Osteoblast (primary cell): ENCODE measurements at places on chromosomes 4 and X. TPM values are rescaled to one million over a fixed set of nuclear protein-coding genes. Genes with fewer than 3 reads are reported as not detected.

GRCh38 chr4:15159477-15160019 lies 157.3 kb downstream of the CPEB2 start:
- H3K36me3 ChIP-seq, result no peaks in the 10 kb centered on the region
- H3K27ac ChIP-seq, result no peak overlapping the region
- no peaks in the 10 kb centered on the region for H3K27me3 ChIP-seq
- H3K4me3 ChIP-seq, result no peak overlapping the region
- H3K4me1 ChIP-seq, result peaks cover 20% of the 10 kb centered on the region

DNA sequence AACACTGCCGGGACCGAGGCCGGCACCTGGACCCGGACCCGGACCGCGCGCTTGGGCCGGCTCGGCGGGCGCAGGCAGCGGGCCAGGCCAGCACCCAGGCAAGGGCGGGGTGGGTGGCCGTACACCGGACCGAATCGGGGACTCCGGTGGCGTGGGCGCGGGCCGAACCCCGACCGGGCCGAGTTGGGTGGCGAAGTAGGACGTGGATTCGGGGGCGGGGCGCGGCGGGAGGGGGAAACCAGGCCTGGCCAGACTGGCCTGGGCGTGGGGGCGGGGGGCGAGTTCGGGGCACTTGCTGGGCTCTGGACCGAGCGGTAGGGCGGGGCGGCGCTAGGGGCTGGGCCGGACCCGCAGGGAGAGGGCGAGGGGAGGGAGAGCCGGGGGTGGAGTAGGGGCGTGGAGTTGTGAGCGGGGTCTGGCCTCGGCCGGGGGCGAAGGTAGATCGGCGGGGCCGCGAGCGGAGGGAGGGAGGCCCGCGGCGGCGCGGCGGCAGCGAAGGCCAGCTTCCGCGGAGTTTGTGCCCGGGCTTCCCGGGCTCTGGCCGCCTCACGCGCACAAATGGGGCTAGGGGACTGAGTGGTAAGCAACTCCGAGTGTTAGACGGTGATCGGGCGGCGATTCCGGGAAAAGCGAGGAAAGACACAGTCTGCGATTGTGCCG lies 1.8 kb upstream of the BCORL1 start:
- no peaks in the 10 kb centered on the region for H3K27me3 ChIP-seq
- no peaks in the 10 kb centered on the region for H3K36me3 ChIP-seq
- no peak overlapping the region for H3K4me3 ChIP-seq
- DNase-seq, result peak; percentile 90

DNA sequence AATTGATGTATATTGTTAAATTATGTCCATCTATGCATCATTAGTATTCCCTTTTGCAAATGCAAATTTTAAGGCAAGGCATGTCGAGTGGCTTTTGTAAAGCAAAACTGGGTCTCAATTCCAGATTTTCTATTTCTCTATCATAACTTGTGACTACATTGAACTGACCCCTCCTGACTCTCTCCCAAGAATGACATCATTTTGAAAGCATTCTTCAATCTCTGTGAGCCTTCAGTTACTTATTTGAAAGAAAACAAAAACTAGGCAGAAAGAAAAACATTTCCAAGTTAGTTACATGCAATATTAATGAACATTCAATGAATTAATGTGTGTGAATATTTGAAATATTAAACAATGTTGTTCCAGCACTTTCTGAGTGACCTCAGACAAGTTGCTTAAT lies 314.3 kb upstream of the CLNK start:
- H3K4me3 ChIP-seq, result no peak overlapping the region
- H3K36me3 ChIP-seq, result no peaks in the 10 kb centered on the region
- H3K27me3 ChIP-seq, result no peaks in the 10 kb centered on the region
- H3K4me1 ChIP-seq, result peaks cover 3% of the 10 kb centered on the region
- no peak for DNase-seq

DNA sequence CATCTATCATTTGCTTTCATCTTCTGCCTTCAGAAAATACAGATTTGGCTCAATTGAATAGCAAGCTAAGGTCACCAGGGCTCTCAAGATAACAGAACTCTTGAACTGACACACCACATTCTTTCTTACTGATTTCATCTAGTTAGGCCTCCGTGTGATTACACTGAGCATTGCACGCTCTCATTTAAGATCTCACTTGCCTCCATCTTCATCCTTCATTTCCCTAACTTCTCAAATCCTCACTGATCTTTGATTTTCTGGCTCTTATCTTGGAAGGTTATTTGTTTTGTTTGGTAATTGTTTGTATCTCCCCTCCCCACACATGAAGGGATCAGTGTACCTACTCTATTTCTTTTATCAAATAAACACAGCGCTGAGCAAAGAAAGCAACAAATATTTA lies 47.7 kb downstream of the MANBA start:
- peaks cover 10% of the 10 kb centered on the region for H3K4me1 ChIP-seq
- DNase-seq, result no peak
- H3K4me3 ChIP-seq, result no peak overlapping the region
- no peaks in the 10 kb centered on the region for H3K36me3 ChIP-seq
- peak overlapping the region; percentile 11 for H3K27ac ChIP-seq
- H3K27me3 ChIP-seq, result no peaks in the 10 kb centered on the region

DNA sequence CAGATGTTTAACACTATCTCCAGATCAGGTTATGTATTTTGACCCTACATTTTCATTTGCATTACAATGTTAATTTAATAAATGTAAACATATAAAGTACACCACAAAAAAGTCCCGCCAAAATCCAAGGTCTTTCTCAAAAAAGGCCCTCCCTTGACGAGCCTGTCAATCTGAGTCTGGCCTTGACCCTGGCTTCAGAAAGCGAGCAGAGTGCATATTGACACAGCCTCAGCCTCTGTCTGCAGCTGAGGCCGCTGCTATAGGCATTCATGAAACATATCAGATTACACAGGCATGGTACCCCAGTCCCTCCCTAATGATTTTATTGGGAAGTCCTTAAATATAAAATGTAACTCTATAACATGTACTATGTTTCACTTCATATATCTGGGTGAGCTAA lies 6.2 kb downstream of the MBNL3 start:
- no peak for DNase-seq
- no peak overlapping the region for H3K4me3 ChIP-seq
- no peaks in the 10 kb centered on the region for H3K36me3 ChIP-seq

DNA sequence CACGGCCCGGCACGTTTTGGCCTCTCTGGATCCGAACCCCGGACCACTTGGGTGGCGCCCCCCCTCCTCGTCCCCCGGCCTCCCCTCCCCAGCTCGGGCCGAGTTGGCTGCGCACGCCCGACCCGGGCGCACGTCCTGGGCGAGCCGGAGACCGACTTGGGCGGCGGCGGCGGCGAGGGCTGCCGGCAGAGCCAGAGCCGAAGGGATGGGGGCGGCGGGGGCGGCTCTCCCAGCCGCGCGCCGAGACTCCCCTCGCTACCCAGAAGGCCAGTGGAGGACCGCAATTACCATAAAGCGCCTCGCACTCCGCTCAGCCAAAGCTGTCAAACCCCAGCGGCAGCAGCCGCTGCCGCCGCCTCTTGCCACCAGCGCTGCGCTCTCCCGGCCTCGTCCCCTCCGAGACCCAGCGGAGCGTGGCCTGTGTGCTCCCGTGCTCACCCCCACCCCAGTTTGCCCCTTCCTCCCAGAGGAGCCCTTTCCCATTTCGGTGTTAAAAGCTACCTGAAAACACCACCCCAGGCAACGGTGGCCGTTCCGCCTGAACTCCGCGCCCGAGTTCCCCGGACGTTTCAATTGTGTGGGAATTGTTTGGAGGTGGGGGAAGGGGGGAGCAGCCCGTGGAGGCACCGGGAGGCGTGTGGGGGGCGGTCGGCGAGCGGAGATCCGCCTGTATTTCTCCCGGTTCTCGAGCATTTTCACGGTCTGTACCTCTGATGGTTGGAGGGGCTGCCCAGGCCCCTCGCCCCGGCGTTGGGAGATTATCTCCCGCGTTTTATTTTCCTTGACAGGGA lies 701 bp upstream of the BCOR start:
- H3K4me1 ChIP-seq, result peaks cover 7% of the 10 kb centered on the region
- DNase-seq, result peak; percentile 81
- H3K36me3 ChIP-seq, result no peaks in the 10 kb centered on the region
- H3K27ac ChIP-seq, result no peak overlapping the region

GRCh38 chr4:79576429-79576753 lies 168.4 kb upstream of the GK2 start:
- no peak for DNase-seq
- H3K36me3 ChIP-seq, result no peaks in the 10 kb centered on the region
- H3K4me1 ChIP-seq, result no peaks in the 10 kb centered on the region
- no peak overlapping the region for H3K27ac ChIP-seq
- H3K27me3 ChIP-seq, result no peaks in the 10 kb centered on the region

DNA sequence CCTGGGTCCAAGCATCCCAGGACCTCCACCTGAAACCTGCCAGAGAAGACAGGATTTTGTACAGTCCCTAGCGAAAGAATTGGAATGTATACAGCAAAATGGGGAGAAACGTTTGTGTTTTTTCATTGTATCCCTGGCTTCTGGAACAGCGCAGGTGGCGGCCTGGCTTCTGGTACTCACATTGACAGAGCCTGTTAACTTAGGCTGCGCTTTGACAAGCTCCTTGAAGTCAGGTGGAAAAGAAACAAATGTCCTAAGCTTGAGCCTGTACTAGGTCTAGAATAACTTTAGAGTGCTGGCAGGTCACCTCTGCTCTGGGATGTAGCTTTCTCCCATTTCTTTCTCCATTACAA lies 343.7 kb upstream of the KLF3 start:
- H3K36me3 ChIP-seq, result no peaks in the 10 kb centered on the region
- peak; percentile 56 for DNase-seq
- no peaks in the 10 kb centered on the region for H3K27me3 ChIP-seq
- no peak overlapping the region for H3K4me3 ChIP-seq
- peaks cover 20% of the 10 kb centered on the region for H3K4me1 ChIP-seq

GRCh38 chrX:55144697-55145096 lies 55.9 kb downstream of the PAGE2 start:
- no peaks in the 10 kb centered on the region for H3K36me3 ChIP-seq
- H3K4me1 ChIP-seq, result no peaks in the 10 kb centered on the region

DNA sequence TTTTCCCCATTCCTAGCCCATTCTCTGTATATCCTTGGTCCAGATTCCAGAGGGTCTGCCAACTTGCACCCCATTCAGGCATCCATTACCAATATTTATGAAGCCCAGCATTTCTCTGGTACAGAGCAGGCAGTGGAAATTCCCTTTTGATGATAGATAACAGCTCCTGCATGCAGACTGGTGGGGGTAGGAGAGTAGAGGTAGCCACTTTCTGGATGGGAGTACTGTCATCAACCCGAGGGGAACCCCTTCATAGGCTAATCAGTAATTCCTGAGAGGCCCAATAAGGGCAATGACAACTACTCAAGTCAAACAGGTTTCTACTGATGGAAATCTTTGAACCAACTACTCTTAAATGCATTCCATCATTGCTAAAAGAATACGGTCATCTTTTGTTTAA lies 63.7 kb downstream of the COL25A1 start:
- no peaks in the 10 kb centered on the region for H3K27me3 ChIP-seq
- H3K4me1 ChIP-seq, result no peaks in the 10 kb centered on the region
- no peak for DNase-seq
- no peaks in the 10 kb centered on the region for H3K36me3 ChIP-seq

DNA sequence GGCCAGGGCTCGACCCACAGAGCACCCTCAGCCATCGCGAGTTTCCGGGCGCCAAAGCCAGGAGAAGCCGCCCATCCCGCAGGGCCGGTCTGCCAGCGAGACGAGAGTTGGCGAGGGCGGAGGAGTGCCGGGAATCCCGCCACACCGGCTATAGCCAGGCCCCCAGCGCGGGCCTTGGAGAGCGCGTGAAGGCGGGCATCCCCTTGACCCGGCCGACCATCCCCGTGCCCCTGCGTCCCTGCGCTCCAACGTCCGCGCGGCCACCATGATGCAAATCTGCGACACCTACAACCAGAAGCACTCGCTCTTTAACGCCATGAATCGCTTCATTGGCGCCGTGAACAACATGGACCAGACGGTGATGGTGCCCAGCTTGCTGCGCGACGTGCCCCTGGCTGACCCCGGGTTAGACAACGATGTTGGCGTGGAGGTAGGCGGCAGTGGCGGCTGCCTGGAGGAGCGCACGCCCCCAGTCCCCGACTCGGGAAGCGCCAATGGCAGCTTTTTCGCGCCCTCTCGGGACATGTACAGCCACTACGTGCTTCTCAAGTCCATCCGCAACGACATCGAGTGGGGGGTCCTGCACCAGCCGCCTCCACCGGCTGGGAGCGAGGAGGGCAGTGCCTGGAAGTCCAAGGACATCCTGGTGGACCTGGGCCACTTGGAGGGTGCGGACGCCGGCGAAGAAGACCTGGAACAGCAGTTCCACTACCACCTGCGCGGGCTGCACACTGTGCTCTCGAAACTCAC lies 3.6 kb downstream of the MID1IP1 start:
- H3K36me3 ChIP-seq, result no peaks in the 10 kb centered on the region
- H3K27me3 ChIP-seq, result peaks cover 2% of the 10 kb centered on the region
- DNase-seq, result peak; percentile 52
- H3K4me1 ChIP-seq, result peaks cover 17% of the 10 kb centered on the region

GRCh38 chrX:147850875-147851274 lies 60.8 kb upstream of the FMR1 start:
- no peak overlapping the region for H3K27ac ChIP-seq
- no peaks in the 10 kb centered on the region for H3K36me3 ChIP-seq
- H3K4me1 ChIP-seq, result no peaks in the 10 kb centered on the region

- no peak overlapping the region for H3K4me3 ChIP-seq
- no peak overlapping the region for H3K27ac ChIP-seq
- no peak for DNase-seq
These were observed 21.6 kb upstream of the FGG start for GRCh38 chr4:154634058-154634457.

- H3K27me3 ChIP-seq, result no peaks in the 10 kb centered on the region
- no peak overlapping the region for H3K4me3 ChIP-seq
- H3K4me1 ChIP-seq, result peaks cover 12% of the 10 kb centered on the region
- no peak overlapping the region for H3K27ac ChIP-seq
- H3K36me3 ChIP-seq, result no peaks in the 10 kb centered on the region
- DNase-seq, result no peak
These were observed 420.9 kb upstream of the INTU start for GRCh38 chr4:127211650-127212560.

The NHS gene
- 10.5 and 16.8 TPM in 2 replicates for total RNA-seq

The STATH gene
- not detected in 2 replicates for total RNA-seq

The PAGE4 gene
- total RNA-seq, result not detected in 2 replicates

The MND1 gene
- 1.4 and 2.7 TPM in 2 replicates for total RNA-seq

The FAM184B gene
- under 0.01 TPM in 1 of 2 replicates, not detected in the other for total RNA-seq
